Occipital lobe (tissue), 3 donors: ENCODE measurements at places on chromosomes 16 and 17.
A peak's percentile ranks its signal among the peaks of the same experiment; 100 is the strongest.

DNA sequence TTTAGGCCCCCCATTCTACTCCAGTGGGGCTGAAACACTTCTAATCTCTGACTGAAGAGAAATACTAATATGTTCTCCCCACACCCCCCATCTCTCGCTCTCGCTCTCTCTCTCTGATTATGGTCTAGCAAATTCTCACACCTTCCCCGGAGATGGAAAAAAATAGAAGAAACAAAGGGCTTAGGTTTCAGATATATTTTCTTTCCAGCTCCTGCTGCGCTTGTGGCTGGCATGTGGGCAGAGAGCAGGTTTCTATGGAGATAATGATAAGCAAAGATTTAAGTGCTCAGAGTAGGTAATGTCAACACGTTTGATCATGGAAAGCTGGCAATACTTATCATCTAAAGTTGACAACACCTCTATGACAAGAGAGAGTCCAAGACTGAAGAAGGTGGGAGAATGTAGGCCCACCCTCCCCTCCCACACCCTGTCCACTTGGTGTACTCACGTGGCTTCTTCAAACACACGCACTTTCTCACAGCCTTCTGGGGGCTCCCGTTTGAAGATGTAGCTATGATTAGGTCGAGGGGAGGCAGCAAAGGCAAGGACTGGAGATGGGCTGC, 8.0 kb upstream of the SLC35B1 start:
- DNase-seq = no peak

DNA sequence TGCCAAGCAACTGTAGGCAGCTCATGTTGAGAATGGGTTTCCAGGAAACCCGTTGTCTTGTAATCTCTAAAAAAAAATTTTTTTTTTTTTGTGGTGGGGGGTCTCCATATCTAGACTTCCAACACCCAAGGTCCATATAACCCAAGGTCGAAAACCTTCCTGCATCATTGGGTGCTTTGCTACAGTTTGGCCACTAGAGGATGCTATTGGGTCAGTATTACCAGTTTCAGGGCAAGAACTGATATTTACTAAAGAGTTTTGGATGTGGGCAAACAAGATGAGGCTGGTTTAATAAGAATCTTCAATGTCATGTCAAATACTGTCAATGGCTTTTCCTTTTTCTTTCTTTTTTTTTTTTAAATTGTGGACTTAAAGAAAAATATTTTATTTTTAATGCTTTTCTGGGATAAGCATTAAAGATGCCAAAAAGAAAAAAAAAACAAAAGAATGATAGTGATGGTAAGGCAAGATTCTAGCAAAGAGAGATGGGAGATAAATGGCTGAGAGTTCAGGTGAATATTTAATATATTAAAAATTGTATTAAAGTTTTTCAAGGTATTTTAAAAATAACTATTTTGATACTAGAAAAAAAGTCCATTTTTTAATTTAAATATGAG, 62.2 kb downstream of the DHRS7C start:
- DNase-seq = no peak

DNA sequence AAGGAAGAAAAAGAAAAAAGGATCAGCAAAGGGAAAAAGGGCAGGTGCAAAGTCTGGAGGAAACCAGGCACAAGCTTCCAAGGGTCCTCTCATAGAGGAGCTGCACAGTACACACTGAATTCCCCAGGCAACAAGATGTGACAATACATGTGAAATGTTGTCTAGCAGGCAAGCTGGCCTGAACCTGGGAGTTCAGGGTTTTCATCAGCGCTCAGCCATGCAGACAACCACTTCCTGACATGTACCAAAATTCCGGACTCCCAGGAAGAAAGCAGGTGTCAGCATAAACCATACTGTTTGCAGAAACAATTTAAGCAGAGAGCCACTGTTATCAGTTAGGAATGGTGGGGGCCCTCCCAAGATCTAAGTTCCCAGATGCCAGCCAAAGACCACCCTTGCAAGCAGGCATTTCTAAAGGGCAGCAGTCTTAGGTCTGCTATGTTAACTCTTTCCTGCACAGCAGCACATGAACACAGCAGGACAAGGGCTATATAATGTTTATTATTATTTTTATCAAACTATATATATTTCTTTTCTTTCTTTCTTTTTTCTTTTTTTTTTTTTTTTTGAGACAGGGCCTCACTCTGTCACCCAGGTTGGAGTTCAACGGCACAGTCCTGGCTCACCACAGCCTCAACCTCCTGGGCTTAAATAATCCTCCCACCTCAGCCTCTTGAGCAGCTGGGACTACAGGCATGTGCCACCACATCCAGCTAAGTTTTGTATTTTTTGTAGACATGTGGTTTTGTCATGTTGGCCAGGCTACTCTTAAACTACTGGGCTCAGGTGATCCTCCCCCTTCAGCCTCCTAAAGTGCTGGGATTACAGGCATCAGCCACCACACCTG, 10.1 kb downstream of the TK2 start:
- no peak for DNase-seq

DNA sequence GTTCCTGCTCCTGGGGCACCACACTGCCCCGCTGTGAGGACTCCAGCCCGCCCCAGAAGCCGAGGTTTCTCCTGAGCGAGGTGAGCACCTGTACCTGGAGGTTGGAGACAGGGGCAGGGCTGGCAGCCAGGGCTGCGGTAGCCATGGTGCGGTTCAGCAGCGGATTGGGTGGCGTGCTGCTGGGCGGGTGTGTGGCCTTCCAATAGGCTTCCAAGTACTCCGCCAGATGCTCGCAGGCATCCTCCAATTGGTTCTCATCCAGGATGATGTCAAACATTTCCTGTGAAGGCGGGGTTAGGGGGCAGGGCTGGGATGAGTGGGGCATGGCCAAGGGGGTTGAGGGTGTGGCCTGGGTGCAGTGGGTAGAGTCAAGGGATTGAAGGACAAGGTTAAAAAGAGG, 11.3 kb upstream of the ARL5C start:
- DNase-seq = no peak

DNA sequence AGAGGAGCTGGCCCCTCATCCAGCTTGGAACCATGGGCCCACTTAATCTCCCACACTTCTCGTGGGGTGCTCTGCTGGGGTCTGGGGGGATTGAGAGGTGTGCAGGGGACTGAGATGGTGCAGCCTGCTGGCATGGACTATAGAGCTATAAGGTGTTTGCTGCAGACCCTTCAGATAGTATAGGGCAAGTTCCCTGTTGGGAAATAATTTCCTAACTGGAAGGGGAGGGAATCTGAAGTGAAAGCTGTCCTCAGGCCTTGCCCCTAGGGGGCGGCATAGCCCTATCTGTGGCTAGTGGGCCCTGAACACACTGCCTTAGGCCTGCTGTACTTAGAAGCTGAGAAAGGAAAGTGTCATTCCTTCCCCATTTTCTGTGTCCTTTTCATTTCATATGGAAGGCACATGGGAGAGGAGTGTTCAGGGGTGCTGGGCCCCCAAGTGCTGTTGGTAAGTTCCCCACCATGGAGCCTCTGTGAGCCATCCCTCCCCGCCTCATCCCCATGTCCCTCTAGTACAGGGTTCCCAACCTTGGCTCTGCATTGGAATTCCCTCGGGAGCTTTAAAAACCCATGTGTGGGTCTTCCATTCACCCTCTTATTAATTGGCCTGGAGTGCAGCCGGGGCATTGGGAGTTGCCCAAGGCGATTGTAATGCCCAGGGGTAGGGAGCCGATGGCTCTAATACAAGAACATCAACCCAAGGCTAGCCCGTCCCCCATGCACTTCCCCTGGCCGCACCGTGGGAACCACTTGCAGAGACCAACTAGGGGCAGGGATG, 19.7 kb downstream of the GOSR2 start:
- DNase-seq = peak; percentile 54

DNA sequence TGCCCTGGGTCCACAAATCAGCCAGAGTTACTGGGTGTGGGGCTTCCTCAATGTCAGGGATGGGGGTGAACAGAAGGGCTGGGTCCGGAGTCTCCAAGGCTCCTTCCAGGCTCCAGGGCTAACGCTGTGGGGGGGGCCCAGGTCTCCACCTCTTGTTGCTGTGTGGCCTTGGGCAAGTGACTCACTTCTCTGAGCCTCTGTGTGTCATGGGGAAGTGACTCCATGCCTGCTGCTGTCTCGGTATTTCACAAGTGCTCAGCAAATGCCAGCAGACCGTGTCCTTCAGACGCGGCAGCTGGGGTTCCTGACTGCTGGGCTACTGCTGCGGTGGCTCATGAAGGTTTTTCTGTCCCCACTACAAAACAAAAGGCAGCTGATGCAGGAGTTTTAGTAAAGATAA, 26.6 kb downstream of the JPH3 start:
- no peak for DNase-seq

DNA sequence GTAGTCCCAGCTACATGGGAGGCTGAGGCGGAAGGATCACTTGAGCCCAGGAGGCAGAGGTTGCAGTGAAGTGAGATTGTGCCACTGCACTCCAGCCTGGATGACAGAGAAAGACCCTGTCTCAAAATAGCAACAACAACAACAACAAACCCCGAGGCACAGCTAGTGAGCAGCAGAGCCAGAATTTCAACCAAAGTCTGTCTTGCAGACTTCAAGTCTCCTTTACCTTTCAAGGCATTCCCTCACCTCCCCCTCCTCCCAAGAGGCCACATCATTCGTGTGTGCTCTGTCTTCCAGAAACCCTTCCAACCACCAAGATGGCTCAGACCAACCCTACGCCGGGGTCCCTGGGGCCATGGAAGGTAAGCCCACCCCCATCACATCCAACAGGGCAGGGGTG, 2.2 kb downstream of the CRYBA1 start:
- no peak for DNase-seq

DNA sequence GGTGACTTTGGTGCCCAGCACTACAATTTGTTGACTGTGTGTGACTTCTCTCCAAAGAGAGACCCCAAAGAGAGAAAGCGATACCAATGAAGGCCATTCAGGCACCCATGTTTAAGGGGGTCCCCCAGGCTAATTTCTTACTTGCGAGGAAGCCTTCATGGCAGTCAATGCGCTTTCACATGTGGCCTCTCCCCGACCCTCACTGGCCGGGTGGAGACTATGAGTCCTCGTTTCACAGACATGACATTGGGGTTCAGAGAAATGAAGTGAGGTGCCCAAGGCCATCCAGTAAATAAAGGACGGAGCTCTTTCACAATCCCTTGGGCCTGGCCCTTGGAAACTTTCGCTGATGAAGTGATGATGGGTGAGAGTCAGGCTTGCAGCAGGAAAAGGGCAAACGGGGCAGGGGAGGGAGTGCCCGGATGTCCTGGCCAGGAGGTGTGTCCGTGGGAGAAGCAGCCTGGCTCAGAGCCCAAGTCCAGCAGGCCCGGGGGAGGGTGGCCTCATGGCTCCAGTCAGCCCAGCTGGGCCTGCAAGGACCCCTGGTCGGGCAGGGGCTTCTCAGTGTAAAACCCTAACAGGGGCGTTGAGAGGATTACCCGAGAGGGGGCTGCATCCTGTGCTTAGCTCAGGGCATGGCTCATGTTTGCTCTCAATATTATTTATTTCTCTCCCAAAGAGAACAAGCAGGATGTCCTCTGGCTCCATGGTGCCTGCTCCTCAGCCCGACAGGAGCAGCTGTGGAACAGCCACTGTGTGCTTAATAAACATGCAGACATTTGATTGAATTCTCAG, 14.7 kb downstream of the TBX2 start:
- no peak for DNase-seq

DNA sequence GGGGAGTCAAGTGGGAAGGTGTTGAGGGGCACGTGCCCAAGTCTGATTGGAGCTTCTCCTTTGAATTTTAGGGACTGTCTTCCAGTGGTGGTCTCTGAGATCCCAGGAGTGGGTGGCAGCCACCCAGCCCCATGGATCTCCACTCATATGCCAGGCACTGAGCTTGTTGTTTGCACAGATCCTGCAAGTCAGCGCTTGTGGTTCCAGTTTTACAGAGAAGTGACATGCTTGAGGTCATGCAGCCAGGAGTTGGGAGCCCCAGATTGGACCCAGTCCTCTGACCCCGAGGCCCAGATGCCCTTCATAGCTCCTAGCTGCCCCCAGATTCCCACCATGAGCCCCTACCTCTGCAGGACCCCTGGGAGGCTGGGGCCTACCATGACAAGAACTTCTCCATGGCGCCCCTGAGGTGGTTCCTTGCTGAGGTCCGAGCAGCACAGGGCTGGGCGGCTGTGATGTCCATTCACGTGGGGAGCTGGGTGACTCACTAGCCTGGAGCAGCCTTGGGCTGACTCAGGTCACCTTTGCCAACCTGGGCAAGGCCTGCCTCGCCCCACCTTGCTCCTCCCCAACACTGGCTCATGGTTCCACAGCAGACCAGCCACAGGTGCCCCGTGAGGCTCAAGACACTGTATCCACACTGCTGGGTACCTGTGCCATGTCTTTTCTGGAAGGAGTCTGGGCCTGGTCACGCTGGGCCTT, 47.4 kb downstream of the RAI1 start:
- no peak for DNase-seq

GRCh38 chr17:38728290-38728831, 1.8 kb upstream of the CISD3 start:
- no peak for DNase-seq

DNA sequence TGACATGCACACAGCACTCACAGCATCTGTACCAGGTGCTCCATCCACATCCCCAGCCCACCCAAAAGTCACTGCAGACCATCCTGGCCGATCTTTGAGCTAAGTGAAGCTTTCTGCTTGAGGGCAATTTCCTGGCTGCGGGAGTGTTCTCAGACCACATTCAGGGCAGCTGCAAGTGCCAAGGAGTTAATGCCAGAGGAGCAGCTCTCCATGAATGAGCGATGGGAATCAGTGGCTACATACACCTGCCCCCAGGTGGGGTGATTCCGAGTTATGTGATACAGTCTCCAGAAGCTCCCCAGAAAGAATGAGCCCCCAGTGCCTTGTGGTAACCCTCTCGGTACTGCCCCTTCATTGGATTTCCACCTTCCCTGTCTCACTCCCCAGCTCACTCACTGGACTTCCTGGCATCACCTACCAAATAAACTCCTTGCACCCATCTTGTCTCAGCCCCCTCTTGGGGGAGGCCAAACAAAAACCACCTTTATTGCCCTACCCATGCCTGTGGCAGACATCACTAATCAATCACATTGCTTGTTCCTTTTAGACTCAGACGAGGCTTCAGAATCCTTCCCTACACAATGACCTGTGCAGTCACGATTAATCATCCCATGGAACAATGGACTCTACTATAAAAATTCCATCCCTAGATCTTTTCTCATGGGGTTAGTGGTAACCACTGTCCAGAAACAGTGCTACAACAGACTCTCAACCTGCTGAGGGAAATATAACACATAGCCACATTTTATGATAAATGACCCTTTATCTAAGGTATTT, 121.1 kb downstream of the IRX5 start:
- no peak for DNase-seq

- no peak for DNase-seq
Observed at GRCh38 chr17:10125531-10126275, 72.7 kb downstream of the GAS7 start.

- no peak for DNase-seq
Observed at GRCh38 chr16:84673203-84673535, 24.9 kb downstream of the KLHL36 start.

GRCh38 chr16:54341892-54342776, 55.5 kb upstream of the IRX3 start:
- DNase-seq = no peak
